CD4-positive, alpha-beta T cell treated with Interferon gamma for 1 hour (primary cell): ENCODE measurements at places on chromosomes 1 and 21.

GRCh38 chr1:92915547-92915946 lies 45.7 kb downstream of the DIPK1A start:
- no peak for DNase-seq

DNA sequence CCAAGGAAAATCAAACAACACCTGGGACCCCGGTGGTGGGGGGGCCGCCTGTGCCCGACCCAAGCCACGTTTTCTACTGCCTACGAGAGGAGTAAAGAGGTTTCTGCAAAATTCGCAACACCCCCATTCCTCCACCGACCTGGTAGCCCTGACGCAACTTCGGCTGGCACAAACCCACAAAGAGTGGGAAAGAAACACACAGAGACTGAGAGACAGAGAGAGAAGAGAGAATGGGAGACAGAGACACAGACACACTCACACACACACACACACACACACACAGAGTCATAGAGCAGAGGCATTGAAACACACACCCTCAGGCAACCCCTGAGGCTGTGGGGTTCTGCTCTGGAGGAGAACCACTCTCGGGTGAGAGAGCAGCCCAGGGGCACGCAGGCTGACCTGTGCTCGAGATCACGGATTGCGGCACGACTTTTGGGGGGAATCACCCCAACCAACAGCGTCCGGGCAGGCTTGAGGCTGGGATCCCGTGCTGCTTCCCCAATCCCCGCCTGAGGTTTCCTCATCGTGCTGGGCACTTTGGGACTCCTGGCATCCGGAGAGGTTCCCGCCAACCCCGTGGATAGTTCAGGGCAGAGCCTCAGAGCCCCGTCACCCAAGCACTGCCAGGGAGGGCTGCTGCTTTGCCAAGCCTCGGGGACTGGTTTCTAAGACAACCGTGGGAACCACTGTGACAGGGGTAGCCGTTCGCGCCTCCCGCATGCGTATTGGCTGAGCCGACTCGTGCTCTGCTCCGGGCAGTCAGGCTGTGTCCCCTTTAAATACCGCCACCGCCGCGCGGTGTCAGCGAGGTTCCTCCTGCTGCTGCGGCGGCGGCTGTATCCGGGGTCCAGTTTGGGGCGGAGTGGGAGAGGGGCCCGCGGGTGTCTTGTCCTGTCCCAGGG lies 682.4 kb upstream of the TPTE start:
- DNase-seq, result no peak

GRCh38 chr1:66850989-66851388 lies 49.9 kb upstream of the INSL5 start:
- DNase-seq, result no peak

DNA sequence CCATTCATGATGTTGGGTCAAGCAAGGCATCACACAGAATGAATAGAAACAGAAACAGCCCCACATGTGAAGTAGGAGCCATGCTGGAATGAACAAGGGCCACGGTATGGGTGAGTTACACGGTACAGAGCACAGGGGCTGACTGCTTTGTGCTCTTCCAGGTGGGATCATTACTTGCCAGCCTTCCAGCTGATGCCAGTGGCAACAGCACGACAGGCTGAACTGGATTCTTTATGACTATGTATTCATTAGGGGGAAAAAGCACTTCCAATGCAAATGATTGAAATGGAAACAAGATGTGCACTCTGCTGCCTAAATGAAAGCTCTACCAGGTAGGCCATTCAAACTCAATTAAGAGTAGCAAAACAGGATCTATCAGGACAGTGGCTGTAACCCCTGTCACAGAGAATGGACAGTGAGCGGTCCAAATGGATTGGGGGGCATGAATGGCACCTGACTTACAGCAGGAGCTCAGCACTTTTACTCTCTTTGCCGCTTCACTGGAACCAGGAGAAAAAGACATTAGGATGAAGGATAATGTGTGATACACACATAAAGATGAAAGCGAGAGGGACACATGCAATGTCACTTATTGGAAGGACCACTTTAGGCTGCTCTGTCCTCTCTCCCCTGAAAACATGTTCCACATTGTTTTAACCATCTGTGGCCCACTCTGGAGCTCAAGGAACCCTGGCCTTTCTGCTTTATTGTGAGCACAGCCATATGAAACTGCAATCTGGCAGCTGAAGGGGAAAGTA lies 23.4 kb upstream of the IRF2BP2 start:
- DNase-seq, result no peak
